Hematopoietic multipotent progenitor cell treated with erythropoietin and hydrocortisone succinate and interleukin-3 and kit ligand, for 8 days (in vitro differentiated cells): ENCODE measurements at places on chromosomes 4 and X.

GRCh38 chr4:150875367-150875766 lies 139.7 kb downstream of the LRBA start:
- no peak for DNase-seq

DNA sequence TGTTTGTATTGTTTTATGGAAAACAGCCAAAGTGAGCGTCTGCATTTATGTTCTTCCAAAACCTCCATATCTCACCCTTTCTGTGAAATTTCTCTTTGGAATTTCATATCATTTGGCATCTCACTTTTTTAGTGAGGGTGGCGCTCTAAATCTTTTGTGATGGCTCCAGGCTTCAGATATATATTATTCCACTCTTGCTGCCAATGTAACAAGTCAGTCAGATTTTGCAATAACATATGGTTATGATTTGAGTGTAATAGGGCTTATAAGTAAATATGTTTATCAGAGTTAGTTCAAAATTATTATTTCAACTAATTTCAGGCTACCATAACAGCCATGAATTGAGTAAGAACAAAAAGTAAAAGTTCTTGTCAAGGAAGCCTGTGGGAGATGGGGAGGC lies 314.7 kb downstream of the PDGFC start:
- DNase-seq: no peak

DNA sequence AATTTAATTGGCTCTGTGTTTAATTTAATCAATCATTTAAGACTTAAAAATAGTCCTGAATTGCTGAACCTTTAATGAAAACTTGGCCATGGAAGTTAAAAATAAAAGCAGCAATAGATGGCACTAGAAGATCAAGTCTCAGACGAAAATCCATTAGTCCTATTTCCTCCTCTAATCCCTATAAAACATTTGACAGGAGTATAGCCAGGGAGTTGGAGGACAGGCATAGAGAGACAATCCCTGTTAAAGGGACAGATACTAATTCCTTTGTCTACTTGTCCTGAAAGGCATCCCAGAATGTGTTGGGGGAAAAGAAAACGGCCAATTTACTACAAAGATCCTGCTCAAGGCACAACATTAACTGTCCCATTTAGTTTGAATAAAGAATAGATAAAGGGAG lies 276.3 kb upstream of the TACR3 start:
- DNase-seq: no peak

DNA sequence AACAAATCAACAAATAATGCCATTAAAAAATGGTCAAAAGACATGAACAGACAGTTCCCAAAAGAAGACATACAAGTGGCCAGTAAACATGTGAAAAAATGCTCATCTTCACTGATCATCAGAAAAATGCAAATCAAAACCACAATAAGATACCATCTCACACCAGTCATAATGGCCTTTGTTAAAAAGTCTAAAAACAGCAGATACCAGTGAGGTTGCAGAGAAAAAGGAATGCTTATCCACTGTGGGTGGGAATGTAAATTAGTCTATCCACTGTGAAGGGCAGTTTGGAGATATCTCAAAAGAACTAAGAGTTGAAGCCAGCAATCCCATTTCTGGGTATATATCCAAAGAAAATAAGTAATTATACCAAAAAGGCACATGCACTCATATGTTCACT lies 668.1 kb upstream of the CPEB2 start:
- DNase-seq: no peak

DNA sequence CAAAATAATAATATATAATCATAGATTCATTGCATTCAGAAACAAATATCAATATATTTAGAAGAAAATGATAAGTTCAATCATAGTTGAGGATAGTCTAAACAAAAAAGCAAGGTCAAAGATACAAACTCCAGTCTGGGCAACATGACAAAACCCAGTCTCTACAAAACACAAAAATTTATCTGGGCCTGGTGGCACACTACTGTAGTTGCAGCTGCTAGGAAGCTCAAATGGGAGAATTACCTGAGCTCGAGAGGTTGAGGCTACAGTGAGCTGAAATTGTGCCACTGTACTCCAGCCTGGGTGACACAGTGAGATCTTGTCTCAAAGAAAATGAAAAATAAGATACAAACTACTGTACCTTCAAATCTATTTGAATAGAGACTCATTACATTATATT lies 52.7 kb upstream of the ANXA10 start:
- no peak for DNase-seq

GRCh38 chr4:109821185-109821584 lies 5.6 kb downstream of the GAR1 start:
- DNase-seq: no peak

DNA sequence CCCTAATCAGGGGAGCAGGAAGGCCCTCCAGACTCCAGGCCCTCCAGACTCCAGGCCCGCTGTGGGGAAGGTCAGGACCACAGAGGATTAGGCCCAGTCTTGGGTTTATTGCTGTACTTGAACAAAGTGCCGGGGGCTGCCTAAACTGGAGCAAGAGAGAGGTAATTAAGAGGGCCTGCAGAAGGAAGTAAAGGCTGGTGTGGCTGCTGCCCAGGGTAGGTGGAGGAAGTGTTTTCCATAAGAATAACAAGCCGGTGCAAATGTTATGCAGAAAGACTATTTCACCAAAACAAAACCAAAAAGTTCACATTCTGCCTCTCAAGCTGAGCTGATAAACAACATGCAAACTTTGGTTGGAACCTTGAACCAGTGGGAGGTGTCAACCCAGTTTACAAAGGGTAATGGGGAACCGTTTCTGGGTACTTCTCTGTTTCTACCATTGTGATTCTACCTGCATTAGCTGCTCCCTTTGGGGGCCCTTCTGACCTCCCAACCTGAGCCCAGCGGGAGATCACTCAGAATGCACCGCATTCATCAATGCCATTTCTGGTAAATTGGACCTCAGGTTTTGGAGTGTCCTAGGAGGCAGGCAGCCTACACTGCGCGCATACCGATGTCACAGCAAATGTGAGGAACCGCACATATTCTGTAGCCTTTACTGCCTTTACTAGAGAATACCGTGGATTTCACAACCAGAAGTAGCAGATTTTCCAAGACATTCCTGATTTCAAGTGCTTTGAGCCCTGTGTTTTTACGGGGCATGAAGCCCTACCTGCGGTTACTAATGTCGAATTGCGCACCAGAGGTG lies 59.7 kb upstream of the BCOR start:
- DNase-seq: no peak

DNA sequence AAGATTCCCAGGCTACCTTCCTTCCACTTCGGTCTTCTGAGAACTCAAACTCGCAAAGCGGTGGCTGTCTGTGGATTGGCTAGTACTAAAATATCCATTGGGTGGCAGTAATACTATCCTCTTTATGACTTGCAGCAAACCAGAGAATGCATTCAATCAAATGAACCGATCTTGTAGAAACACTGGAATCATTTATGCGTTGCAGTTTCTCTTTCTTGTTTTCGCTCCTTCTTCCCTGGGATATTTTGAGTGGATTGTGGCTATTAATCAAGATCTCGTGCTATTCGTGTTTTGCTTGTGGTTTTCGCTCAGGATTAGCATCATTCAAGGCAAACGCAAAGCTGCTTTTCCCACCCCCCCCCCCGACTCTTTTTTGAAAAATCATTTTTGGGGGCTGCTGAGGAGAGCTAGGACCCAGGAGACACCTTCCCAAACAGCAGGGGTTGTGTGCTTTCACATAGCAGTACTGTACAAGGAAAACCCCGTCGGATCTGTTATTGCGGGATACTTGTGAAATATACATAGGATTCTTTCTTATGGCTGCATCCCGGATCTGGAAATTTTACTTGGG lies at the start of gene IL1RAPL1:
IL1RAPL1 (plus strand) TSS at position 466 of the 571 bp plus-strand sequence.
- DNase-seq: no peak

- no peak for DNase-seq
Observed at GRCh38 chr4:169151671-169152070, 119.1 kb downstream of the SH3RF1 start.

DNA sequence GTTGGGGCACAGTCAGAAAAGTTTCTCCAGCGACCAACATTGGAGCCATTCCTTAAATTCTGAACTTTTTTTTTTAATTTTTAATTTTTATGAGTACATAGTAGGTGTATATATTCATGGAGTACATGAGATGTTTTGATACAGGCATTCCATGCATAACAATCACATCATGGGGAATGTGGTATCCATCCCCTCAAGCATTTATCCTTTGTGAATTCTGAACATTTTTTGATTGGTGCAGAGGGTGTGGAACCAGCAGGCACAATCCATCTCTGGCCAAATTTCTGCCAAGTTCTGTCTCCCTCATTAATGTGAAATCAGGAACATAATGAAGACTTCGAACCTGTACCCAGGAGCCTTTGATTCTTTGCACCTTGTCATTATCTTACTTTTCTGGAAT lies 267.0 kb downstream of the FRMPD4 start:
- no peak for DNase-seq

DNA sequence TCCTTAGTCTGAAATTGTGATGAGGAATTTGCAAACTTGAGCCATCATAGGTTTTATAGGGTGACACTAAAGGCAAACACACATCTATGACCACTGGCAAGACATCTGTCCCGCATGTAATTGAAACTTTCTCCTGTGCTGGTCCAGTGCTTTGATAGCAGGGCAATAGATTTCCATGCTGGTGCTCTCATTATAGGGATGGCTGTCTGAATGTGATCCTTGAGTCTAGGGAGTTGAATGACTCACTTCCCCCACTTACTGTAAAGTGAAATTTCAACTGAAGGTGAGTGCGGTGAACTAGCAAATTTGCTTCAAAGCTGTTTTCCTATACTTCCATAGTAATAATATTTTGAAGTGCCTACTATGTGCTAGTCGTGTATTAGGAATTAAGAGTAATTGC lies 1630.0 kb downstream of the STIM2 start:
- no peak for DNase-seq

GRCh38 chrX:106952988-106953387 lies 32.8 kb downstream of the CLDN2 start:
- peak; percentile 21 for DNase-seq

DNA sequence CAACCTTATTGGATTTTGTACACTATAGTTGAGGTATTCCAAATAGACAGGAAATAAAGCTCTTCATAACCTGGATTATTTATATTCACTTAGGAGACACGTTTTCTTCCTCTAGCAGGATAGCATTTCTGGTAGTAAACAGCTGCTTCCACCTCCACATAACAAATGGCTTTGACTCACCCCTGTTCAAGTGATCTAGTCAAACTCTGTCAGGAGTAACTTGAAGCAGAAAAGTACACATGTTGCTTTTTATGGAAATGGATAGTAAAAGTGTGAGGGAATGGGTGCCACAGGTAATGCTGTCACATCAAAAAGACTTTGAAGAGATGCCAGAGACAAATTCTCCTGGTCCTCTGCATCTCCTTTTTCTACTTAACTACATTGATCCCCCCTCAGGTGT lies 258.7 kb upstream of the SLC7A11 start:
- DNase-seq: no peak

DNA sequence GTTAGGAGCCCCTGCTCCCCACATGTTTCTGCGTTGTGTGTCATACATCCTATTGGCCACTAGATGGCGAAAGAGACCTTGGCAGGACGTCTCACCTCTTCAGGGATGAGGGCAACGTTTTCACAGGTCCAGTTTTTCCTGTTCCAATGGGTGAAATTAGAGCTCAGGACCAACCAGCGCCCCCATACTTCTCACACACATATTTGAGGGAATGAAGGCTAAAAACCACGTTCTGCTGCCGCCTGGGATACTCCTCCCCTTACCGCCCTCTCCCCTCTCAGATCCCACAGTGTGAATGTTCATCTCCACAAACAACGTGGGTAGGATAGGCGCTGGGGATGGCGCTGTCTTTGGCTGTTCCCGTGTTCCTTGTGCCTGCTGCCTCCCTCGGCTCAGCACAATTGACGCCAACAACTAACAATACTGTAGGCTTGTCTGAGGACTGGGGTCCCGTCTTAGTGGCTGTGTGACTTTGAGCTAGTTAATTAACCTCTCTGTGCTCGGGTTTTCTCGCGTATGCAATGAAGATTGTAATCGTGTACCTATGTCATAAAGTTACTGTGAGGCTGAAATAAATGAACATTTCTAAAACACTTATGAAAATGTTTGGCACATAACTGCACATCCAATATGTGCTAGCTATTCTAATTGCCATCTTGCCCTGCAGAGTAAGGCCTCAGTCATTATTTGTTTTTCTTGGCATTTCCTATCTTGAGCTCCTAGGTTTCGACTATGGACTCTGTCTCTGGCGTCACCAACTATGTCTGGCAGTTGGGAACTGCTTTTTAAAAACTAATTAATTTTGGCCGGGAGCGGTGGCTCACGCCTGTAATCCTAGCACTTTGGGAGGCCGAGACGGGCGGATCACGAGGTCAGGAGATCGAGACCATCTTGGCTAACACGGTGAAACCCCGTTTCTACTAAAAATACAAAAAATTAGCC lies 181.3 kb upstream of the STK26 start:
- DNase-seq: peak; percentile 74

GRCh38 chr4:47674144-47674543 lies 163.7 kb downstream of the CORIN start:
- no peak for DNase-seq

DNA sequence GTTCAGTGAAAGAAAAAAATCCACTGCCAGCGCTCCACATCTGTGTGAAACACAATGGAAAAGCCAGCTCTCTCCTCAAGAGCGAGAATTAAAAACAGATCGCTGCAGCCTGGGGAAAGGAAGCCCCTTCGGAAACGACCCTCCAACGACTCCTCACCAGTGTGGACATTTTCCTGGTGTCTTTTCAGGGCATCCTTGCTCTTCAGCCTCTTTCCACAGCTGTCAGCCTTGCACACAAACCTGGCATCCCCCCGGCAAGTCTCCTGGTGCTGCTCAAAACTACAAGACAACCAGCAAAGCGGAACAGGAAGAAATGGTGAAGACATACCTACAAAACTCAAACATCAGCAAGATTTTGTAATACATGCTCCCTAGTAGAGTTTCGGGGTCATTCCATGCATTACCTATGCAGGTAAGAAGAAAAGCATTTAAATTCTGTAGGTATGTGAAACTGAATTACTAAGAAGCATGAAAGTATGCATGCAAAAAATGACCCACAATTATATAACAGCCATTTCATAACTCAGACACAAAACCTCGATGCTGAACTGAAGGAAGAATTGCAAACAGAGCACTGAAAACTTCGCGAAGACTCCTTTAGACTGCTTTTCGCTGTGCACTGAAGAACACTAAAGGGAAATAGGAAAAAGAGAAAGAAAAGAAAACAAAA lies 106.1 kb downstream of the PRDM5 start:
- no peak for DNase-seq

- DNase-seq: no peak
Observed at GRCh38 chrX:95974096-95974470, 710.6 kb upstream of the DIAPH2 start.

GRCh38 chrX:23704673-23705206 lies 37.4 kb downstream of the PRDX4 start:
- no peak for DNase-seq
